ENCODE measurements at places on chromosomes 5 and 9.

DNA sequence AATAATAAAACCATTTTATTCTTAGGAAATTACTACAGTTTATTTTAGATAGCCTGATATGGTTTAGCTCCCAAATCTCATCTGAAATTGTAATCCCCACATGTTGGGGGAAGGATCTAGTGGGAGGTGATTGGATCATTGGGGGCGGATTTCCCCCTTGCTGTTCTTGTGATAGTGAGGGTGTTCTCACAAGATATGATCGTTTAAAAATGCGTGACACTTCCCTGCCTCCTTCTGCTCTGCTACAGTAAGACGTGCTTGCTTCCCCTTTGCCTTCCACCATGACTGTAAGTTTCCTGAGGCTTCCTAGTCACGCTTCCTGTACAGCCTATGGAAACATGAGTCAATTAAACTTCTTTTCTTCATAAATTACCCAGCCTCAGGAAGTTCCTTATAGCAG lies 122.4 kb upstream of the FGF10 start:
- no peak for DNase-seq

DNA sequence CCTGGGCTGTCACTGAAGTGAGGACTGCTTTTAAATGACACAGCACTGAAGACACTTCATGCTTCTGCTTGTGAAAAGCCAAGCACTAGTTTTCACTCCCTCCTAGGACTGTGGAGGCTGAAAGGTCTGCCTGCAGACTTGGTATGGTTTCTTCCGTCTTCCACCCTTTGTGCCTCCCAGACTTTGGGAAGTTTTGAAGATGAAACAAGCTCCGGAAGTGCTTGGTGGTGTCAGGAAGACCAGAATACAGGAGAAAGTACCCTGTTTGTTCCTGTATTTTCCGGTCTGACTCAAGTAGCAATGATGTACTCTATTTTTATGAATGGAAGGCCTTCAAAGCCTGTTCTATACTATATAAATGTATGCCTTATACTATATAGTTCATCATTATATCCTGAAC lies 222.7 kb downstream of the PDZD2 start:
- DNase-seq: no peak

- no peak for DNase-seq
Observed at GRCh38 chr5:142474431-142475094, 149.7 kb upstream of the SPRY4 start.

- no peak for DNase-seq
Observed at GRCh38 chr9:10268531-10269485, 344.0 kb downstream of the PTPRD start.

DNA sequence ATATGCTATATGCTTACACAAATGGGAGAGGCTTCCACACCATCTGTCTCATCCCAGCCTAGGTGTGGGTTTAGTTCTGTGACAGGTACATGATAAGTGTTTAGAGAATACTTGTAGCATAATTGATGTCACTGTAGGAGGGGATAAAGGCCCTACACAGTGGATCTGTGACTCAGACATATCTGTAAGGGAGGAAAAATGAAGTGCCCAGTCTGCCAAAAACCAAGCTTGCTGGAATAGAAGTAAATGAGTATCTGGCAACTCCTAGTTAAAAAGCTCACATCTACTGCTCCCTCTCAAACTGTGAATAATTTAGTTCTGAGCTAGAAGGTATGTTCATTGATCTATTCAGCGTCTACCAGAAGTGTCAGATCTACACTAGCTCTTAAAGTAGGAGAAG lies 38.9 kb upstream of the FAM174A start:
- DNase-seq: no peak

GRCh38 chr5:118378959-118379358 lies 609.4 kb downstream of the DTWD2 start:
- no peak for DNase-seq

DNA sequence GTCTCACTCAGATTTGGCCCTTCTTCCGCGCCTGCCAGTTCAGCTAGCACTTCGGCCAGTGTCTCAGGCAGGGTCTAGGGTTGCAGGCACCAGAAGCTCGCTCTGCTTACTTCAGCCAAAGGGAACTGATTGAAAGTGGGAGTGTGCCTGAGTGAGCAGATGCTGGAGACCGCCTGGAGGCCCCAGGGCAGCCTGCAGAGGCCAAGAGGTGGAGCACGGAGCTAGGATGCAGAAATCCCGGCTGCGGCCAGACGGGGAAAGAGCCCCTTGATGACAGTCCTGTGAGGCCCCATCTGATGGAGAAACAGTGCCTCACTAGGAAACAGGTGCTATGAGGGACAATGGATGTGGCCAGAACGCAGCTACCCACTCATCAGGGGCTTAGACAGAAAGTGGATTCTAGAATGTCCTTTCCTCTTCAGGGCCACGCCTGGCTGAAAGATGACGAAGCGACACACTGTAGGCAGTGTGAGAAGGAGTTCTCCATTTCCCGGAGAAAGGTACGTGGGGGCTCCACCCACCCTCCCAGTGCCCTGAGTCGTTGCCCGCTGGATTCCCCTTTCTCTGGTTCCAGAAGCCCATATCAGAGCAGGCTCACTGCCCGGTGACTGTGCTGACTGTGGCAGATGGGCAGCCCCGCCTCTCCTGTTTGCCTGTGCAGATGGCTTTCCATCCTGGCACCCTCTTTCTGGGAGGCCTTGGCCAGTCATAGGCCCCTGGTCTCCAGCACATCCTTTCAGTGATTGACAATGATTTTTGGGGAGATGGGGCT lies 16.1 kb downstream of the HNRNPH1 start:
- DNase-seq: no peak

DNA sequence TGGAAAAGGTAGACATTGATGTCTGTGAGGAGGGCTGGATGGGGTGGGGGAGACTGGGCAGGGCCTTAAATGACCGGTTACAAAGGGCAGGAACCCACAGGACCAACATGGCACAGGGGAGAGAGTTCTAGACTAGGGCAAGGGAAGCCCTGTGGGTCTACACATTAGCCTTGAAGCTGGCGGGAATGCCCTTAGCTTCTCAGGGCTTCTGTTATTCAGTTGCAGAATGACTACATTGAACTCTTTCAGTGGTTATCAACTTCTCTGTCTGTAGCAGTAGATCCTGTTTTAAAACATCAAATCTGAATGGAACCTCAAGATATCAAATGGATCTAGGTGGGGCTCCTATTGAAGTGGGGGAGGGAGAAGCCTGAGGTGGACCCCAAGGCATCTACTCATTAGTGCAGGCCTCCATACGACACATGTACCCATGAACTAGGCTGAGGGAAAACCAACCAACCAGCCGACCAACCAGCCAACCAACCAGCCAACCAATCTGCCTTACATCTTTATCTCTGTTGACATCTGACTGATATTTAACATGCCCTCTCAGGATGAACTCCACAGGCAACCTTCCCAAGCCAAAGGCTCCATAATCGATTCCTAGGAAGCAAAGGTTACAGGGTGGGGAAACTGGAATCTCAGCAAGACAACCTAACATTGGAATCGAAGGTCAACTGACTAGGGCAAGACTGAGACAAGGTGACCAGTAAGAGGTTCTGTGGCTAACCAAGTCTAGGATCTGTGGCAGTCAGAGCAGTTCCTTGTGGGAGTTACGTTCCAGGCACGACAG lies 48.3 kb downstream of the DAP start:
- DNase-seq: no peak

DNA sequence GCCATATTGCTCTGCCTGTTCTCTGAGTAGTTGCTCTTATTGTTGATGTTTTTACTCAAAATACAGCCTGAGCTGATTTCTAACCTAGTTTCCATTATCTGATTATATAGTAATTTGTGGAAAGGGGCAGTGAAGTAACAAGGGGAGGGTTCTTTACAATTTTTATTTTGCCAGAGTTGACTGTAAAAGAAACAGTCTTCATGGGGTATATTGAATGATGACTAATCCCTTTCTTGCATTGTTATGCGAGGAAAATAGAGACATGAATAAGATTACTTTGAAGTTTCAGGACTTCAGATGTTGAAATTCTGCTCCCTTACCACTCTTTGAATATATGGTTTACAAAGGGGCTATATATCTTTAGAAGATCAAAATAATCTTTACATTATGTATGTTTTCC lies 9.1 kb upstream of the LRRC70 start:
- DNase-seq: no peak

- no peak for DNase-seq
Observed at GRCh38 chr5:109035436-109035835, 287.7 kb downstream of the FER start.

- DNase-seq: no peak
Observed at GRCh38 chr5:171906703-171907590, 99.5 kb downstream of the FBXW11 start.

DNA sequence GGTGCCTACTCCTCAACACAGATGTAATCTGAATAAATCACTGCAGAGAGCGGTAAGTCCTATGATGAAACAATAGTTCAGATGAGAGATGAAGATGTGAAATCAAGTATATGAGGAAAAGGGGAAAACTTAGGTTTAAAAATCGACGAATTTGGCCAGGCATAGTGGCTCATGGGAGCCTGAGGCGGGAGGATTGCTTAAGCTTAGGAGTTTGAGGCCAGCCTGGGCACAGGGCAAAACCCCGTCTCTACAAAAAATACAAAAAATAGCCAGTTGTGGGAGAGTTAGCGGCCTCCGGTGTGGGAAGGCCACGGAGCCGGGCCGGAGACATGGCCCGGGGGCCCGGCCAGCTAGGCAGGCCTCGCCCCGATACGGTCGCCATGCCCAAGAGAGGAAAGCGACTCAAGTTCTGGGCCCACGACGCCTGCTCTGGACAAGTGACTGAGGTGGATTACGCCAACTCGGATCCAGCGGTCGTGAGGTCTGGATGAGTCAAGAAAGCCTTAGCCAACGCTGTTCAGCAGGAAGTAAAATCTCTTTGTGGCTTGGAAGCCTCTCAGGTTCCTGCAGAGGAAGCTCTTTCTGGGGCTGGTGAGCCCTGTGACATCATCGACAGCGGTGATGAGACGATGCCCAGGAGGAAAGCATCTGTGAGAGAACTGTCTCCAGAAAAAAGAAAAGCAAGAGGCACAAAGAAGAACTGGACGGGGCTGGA lies 62.8 kb upstream of the SUB1 start:
- no peak for DNase-seq

DNA sequence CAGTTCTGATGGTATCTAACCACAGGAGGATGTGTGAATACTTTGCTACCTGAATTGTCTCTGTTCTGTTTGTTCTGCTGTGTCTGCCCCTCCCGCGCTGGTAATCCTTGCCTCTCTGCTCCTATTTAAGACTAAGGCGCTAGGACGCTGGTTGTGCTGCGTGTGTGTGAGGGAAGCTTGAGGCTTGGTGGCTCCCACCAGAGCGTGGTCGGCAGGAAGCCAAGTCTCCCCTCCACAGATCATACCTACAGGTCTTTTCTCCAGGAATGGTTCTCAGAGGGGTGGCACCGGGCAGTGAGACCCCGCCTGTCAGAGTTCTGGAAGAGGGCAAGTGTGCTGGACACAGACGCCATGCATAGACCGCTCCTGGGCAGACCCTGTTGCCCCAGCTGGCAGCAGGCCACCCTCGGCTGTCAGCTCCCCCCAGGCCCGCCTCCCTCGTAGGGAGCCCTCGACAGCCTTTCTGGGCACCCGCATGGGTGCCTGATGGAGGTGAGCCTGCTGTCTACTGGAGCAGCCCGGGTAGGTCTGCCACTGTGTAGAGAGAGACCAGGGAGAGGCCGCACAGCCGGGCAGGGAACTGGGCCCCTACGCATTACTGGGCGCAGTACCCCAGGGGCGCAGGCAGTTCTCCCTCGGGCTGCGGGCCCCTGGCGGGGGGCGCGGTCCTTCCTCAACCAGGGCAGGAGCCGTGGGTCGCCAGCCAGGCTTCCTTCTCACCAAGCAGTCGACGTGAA lies 53.4 kb upstream of the ROR2 start:
- no peak for DNase-seq

DNA sequence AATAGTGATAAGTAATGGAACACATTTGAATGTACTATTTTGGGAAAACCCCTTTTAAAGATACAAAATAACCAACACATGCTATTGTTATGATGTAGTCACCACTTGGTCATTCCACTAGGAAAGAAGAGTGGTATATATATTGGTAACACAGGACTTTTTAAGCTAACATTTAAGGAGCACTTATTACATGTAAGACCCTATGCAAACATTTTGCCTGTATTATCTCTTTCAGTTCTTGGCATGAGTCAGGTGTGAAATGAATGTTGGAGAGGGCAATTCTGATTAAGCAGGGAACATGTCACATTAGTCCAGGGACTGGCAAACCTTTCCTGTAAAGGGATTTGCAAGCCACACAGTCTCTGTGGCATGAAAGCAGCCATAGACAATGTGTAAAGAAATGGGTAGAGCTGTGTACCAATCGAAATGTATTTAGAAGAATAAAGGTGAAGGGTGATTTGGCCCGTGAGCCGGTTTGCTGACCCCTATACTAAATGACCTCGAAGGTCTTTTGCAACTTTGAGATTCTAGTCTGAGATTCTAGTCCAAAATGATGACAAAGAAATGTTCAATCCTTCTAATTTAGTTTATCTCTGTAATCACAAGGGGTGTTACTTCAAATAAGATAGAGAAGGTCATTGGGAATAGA lies 15.3 kb downstream of the ABLIM3 start:
- no peak for DNase-seq

GRCh38 chr5:57362951-57363350 lies 119.7 kb downstream of the ACTBL2 start:
- DNase-seq: no peak

GRCh38 chr5:2522372-2522771 lies 229.1 kb downstream of the IRX2 start:
- no peak for DNase-seq

DNA sequence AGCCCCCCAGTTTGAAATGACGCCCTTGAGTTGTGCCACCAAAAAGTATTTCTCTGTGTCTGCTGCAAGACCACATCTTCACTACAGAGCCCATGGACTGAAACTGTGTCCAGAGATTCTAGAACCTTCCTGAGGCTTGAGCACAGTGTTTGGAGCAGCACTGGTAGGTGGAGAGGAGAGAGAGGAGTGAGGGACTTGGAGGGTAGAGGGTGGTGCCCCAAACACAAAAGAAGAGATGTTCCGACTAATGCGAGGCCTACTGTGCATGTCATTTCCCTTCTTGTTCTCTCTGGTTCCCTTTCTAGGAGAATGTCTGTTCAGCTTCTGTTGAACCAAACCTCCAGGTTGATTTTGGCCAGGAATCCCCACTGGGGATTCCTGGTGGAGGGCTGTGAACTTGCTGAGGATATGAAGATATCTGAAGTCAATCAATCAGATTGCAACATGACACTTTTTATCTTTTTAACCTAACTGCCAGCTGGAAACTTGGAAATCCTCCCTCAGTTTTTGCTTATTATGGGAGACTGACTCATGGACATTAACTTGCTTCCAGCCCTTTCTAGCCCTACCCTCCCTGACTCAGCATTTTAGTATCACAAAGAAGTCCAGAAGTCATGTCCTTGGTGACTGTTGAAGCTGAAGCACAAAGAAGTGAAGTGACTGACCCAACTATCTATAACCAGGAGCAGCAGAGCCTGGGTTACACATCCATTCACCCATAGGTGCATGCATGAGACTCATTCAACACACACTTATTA lies 154.5 kb downstream of the NR3C1 start:
- DNase-seq: no peak

DNA sequence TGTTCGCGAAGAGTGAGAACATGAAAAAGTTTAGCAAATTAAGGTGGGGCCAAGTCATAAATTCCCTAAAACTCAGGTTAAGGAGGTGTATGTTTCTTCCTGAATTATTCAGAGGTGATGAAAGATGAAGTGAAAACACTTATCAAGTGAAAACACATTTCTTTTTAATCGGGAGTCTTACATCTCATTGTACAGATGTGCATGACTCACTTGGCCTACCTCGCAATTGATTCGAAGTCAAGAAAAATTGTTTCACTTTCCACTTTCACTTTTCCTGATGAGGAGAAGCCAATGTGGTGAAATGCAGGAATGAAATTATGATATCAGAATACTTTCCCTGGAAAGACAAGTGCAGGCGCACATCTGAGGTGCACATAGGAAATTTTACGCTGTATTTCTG lies 78.7 kb downstream of the SLC25A46 start:
- DNase-seq: no peak

- no peak for DNase-seq
Observed at GRCh38 chr9:127522727-127523126, 71.4 kb downstream of the LRSAM1 start.
